8988T (cell line): ENCODE measurements at places on chromosomes 12 and 14.

DNA sequence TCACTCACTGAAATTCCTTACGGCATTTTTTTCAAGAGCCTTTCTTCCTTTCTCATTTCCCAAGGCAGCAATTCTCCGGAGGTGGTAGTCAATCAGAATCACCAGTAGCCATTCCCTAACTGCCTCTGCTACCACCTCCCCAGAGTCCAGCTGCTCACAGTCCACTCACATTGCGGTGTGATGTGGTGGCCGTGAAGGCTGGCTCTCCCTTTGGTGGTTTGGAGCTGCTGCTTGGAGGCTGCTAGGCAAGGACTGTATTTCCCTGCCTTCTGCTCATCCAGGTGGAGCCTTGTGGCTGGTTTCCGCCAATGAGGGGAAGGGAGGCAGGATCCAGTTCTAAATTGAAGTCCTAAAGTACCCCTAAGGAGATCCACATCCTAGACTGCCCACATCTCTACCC, 222.0 kb downstream of the ANO2 start:
- no peak for DNase-seq

DNA sequence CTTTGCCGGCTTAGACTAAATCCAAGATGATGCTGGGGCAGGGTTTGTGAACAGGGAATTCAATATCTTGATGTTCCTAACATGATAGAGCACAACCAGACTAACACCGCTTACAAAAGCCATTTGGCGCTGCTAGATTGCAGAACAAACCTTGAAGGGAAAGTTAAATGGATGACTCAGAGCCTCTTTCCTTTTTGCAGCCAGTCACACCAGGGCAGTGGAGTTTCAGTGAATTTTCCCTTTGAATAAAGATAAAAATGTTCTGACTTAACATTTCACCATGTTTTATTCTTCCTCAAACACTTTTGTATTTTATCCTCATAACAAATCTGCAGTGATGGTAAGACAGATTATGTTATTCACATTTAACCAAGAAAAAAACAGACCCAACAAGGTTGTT, 47.3 kb downstream of the PDE6H start:
- DNase-seq: no peak

DNA sequence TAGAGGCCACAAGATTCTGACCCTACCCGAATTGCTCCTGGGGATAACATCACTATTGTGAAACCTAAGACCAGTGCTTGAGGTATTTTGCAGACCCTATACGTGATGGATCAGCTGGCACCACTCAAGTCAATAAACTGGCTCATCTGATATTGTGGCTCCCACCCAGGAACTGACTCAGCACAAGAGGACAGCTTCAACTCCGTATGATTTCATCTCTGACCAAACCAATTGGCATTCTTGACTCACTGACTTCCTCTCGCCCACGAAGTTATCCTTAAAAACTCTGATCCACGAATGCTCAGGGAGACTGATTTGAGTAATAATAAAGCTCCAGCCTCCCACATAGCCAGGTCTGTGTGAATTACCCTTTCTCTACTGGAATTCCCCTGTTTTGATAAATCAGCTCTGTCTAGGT, 1036.1 kb upstream of the TMEM132C start:
- DNase-seq: no peak

DNA sequence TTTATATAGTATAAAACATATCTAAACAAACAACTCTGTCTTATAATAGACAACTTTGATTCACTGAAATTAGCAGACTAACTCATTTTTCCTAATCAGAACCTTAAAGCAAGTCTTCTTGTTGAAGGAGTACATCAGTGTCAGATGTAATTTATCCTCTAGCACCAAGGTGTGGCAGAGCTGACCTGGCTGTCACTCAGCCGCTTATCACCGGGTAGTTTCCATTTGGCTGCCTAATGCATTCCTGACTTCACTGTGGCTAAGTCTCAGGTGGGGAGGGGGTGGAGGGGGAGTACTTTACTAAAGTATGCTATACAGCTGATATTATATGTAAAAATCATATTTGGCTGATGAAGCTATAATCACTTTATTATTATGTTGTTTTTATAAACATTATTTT, 339.9 kb upstream of the RGS6 start:
- no peak for DNase-seq

GRCh38 chr12:6033546-6033945, 88.5 kb upstream of the ANO2 start:
- DNase-seq: no peak

DNA sequence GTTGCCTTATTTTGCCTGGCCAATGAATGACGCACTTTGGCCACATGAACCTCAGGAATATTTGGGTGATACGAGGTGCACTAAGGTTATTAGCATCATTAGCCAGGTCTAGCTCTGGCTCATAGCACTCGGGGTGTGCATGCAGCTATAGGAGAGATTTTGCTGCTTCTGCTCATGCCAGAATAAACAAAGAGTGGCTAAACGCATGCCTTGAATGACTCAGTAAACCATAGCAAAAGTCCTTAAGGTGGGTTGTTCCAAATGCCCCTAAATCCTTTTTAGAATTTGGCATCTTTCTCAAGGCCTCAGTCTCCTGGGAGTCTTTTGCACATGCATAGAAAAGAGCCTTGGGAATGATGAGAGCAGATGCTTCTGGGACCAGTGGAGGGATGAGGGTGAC, 343.7 kb upstream of the FKBP4 start:
- no peak for DNase-seq

- DNase-seq: no peak
These were observed at the start of gene SLC38A4 for GRCh38 chr12:46825591-46826414. Gene SLC38A4, minus strand, starts transcription at chr12:46825997. Its CDS starts 32,926 bp downstream, at chr12:46793071.

DNA sequence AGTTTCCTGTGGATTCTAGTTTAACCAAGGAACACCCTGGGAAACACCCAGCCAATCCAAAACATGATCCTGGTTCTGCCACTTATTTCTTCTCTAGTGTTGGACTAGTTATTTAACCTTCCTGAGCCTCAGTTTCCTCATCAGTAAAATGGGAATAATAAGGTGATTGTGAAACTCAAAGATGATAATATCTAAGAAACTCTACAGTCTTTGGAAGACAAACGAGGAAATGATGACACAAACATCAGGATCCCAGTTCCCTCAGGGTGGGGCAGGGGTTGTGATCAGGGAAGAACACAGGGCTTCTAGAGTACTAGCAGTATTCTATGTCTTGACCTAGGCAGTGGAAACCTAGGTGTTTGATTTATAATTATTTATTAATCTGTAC, 18.1 kb upstream of the TMEM106C start:
- DNase-seq: no peak

GRCh38 chr14:103427485-103428443, 42.5 kb downstream of the MARK3 start:
- DNase-seq: no peak

- DNase-seq: no peak
These were observed 25.6 kb upstream of the CCDC60 start for GRCh38 chr12:119308708-119309456.

DNA sequence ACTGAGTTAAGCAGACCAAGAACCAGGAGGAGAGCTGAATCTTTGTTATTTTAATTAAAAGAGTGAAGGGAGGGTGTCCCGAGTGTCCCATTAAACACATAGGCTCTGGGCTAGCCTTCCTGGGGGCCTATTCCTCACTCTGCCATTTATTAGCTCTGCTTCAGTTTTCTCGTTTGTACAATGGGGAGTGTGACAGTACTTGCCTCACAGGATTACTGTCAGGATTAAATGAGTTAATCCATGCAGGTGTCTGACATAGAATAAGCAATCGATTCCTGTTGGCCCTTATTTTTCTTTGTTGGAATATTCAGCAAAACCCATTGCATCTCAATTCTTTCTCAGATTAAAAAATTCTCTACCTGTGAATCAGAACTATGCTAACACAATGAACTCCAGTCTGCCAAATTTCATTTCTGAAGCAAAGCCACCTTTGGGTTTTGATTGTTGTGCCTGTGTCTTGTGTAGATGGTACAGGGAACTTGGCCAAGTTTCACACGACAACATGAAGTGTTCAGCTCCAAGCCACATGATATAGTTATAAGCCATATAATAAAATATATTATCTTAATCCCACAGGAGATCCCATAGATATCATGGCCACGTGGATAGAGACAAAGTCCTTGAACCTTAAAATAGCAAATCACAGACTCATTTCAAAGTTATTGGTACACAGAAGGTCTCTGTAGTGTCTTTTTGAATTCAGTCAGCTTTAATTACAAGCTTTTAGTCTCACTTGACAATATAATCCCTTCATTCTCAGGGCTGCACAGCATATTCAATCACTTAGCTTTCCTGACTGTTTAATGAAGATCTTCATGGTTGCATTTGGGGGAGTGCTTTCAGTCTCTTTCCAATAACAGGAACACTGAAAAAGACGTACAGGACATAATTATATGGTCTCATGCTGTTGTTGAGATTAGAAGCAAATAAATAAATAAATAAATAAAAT, 34.4 kb upstream of the CRY1 start:
- no peak for DNase-seq

DNA sequence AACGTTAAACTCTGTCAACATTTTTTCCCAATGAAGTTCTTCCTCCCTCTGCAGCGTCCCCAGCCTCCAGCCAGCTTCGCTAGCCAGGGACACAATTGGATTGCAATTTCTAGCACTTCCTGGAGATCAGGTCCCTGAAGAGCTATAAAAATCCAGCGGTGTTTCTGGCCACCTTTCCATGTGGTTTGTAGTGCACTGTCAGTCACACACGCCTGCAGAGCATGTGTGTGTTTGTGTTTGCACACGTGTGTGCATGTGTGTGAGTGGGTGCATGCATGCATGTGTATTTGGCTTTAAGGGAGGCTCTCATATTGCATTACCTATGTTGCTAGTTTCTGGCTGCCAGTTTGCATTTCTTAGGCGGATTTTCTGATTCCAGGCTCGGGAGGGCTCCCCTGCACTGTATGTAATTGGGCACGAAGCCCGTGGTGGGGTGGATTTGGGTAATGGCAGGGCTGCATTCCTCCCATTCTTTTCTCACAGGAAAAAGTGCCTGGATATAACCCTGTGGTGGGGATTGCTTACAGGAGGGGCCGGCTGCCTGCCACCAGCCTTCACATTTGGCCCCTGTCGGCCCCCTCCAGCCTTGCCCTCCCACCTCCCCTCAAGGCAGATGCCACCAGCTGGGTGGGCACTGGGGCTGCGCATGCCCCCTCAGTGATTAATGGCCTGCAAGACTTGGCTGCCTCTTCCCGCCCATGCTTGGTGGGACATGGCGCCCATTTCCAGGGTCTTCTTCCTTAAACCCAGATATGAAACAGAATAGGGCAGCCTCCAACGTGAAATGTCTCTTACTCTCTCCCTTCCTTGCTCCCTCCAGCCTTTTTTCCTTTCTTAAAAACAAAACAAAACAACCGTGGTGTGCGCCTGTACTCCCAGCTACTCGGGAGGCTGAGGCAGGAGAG, 74.0 kb downstream of the TSPAN9 start:
- DNase-seq: no peak

GRCh38 chr12:4052691-4053090, 179.5 kb upstream of the PARP11 start:
- no peak for DNase-seq

- no peak for DNase-seq
These were observed 33.6 kb downstream of the OR10P1 start for GRCh38 chr12:55670276-55670675.

DNA sequence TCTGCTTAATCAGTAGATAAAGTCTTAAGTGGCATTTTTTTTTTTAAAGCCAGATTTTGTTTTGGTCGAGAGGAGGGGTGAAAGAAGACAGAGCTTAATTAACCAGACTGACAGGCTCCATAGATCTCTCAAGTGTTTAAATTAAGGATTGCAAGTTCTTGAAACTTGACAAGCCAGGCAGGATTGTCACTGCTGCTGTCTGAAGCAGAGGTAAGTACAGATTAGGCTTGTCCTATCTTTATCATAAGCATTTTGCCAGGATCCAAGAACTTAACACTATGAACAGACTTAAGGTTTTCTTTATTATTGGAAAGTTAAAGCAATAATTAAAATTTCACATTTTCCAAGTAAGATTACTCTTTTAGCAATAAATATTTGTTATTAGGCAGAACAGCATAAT, 179.6 kb upstream of the LMO3 start:
- DNase-seq: no peak

DNA sequence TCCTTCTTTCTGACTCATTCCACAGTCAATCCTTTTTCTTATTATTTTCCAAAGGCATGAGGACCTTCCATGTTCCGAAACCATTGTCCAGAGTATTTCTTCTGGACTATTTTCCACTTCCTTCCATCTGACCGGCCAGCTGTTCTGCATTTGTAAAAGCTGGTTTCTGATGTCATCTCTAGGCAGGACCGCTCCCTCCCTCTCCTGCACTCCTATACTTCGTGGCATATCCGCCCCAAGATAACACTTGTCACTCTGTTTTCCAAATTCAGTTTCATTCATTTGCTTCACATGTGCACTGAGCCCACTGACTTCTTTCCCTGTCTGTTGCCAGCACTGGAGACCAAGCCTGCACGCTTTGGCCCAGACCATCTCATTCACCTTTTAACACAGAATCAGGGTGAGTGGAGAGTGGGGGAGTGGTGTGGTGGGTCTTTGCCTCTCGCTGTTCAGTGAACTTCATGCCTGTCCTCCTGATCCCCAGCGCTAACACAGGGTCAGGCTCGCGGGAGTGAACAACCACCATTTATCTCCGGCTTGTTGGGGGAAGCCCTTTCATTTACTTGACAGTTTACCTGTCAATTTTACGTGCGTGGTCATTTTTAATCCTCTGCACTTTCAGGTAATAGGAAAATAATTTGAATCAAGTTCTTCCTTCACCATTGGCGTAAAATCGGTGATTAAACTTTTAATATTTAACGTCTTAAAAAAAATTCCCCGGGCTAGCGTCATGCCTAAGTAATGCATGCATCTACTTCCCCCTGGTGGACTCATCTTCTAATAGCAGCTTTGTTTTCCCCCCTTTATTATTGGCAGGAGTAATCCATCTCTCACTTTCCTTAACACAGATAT, 52.5 kb downstream of the C12orf75 start:
- peak; percentile 35 for DNase-seq
